Stimulated activated naive CD4-positive, alpha-beta T cell treated with Interleukin-2 at 50 U/mL for 16 hours (primary cell): ENCODE measurements at places on chromosomes 12 and 14.

DNA sequence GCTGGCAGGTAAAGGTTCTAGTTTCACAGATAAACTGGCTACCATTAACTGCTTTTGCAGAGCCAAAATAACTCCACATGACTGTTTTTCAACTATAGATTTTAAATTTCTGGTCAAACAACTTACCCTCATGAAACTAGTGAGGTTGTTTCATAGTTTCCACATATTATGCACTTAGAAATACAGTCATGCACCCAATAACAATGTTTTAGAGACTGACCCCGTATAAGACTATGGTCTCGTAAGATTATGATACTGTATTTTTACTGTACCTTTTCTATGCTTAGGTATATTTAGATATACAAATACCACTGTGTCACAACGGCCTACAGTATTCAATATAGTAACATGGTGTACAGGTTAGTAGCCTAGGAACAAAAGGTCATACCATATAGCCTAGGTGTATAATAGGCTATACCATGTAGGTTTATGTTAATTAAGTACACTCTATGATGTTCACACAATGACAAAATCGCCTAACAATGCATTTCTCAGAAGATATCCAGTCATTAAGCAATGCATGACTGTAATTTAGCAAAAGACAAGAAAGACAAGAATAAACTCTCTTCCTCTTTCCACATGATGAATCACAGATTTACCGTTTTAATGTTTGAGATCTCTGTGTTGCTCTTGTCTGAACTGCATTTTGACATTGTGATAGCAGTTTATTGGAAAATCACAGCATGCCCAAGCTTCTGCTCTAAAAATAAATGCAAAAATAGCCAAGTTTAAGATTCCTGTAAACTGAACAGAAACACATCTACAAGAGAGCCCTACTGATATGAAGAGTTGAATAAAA lies 17.1 kb downstream of the DICER1 start:
- DNase-seq: no peak

DNA sequence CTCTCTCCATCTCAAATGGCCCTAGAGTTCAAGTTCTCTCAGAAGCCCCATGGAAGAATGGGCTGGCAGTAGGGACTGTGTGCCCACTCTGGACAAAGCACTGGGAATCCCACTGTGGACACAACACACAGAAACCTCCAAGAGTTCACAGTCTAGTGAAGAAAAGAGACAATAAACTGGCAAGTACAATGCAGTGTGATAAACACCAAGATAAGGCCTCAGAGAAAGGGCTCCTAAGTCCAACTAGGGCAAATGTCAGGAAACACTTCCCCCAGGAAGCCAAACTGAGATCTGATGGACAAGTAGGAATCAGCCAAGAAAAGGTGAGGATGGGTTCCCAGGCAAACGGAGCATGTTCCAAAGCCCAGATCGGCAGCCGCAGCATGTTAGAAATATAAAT lies 5.4 kb downstream of the VSIG10 start:
- DNase-seq: no peak

GRCh38 chr12:57735952-57736740 lies 2.4 kb downstream of the AGAP2 start:
- DNase-seq: no peak

- DNase-seq: no peak
Observed at GRCh38 chr12:102462795-102463465, 17.4 kb downstream of the IGF1 start.

- DNase-seq: no peak
Observed at GRCh38 chr12:15936751-15937150, 25.6 kb downstream of the DERA start.
